Mammary microvascular endothelial cell (primary cell): ENCODE measurements at places on chromosomes 12 and 14. TPM values are rescaled to one million over a fixed set of nuclear protein-coding genes. Genes with fewer than 3 reads are reported as not detected.

Gene GDF11
- 2.5 and 3.3 TPM in 2 replicates for total RNA-seq

Gene R3HDM2
- 9.6 TPM in 2 replicates for total RNA-seq

Gene SMAGP
- 36.0 and 40.8 TPM in 2 replicates for total RNA-seq

Gene GPRC5D
- total RNA-seq = not detected in 2 replicates

Gene KLRB1
- not detected in 2 replicates for total RNA-seq

Gene TMEM132D
- not detected in 2 replicates for total RNA-seq

Gene NUBPL
- total RNA-seq = 6.2 and 6.6 TPM in 2 replicates

Gene BCL2L14
- not detected in 2 replicates for total RNA-seq

Gene RNASE4
- total RNA-seq = 4.2 and 9.5 TPM in 2 replicates

Gene ZNF891
- total RNA-seq = 0.13 and 0.30 TPM in 2 replicates

Gene PPP4R4
- total RNA-seq = not detected in 2 replicates

Gene ESPL1
- 14.8 and 22.2 TPM in 2 replicates for total RNA-seq

Gene PMEL
- 0.69 TPM in 1 of 2 replicates, not detected in the other for total RNA-seq

Gene RNF212B
- total RNA-seq = not detected in 2 replicates
